ENCODE measurements at places on chromosomes 12 and 14.

- DNase-seq = no peak
Measured at GRCh38 chr12:16168078-16168477, 109.4 kb downstream of the SLC15A5 start.

GRCh38 chr14:85195872-85196477 lies 334.0 kb upstream of the FLRT2 start:
- DNase-seq = no peak

GRCh38 chr12:127383281-127383680 lies 883.7 kb upstream of the TMEM132C start:
- DNase-seq = no peak

GRCh38 chr14:43651896-43652295 lies 855.2 kb downstream of the FSCB start:
- no peak for DNase-seq

GRCh38 chr12:71744522-71745300 lies 10.0 kb upstream of the RAB21 start:
- DNase-seq = no peak

- no peak for DNase-seq
Measured at GRCh38 chr14:59458486-59458885, 6.7 kb downstream of the GPR135 start.

- no peak for DNase-seq
Measured at GRCh38 chr12:1302201-1302870, 292.0 kb downstream of the FBXL14 start.

DNA sequence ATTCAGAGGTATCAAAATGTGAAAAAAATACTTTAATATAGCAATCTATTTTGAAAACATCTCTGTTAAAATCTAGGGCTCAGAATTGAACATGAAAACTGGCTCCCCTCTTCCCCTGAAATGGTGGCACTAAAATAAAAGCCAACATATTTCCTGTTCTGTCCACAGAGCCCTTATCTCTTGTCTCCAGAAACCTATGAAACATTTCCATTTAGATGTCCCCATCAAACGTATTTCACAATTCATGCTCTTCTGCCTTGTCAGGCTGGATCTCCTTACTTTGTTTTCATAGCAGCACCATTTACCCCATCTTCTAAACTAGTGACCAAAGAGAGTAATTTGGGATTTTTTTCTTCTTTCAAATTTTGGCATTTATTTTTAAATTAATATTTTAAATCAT lies 42.4 kb downstream of the PDE3A start:
- DNase-seq = no peak

DNA sequence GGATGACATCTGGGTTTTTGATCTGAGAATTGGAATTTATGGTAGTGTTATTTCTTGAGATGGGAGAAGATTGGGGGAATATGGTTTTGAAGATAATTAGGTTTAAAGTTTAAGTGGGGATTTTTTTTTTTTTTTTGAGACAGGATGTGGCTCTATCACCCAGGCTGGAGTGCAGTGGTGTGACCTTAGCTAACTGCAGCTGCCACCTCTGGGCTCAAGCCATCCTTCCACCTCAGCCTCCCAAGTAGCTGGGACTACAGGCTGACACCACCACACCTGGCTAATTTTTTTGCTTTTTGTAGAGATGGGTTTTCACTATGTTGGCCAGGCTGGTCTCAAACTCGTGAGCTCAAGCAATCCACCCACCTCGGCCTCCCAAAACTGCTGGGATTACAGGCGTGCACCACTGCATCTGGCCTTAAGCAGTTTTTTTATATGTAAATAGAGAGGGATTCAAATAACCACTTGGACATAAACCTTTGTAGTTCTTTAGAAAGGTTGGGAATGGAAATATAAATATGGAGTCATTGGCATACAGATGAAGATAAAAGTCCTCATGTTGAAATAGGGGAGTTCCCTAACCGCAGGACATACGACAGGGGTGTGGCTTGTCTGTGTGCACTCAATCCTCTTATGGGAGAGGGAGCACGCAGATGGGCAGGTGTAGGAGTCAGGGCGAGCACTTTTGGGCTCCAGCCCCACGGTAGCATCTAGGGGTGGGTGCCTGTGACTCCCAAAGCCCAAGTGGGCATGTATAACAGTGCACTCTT lies 4.7 kb downstream of the LIN52 start:
- no peak for DNase-seq

GRCh38 chr12:65586796-65587195 lies 237.5 kb upstream of the HMGA2 start:
- DNase-seq = no peak

DNA sequence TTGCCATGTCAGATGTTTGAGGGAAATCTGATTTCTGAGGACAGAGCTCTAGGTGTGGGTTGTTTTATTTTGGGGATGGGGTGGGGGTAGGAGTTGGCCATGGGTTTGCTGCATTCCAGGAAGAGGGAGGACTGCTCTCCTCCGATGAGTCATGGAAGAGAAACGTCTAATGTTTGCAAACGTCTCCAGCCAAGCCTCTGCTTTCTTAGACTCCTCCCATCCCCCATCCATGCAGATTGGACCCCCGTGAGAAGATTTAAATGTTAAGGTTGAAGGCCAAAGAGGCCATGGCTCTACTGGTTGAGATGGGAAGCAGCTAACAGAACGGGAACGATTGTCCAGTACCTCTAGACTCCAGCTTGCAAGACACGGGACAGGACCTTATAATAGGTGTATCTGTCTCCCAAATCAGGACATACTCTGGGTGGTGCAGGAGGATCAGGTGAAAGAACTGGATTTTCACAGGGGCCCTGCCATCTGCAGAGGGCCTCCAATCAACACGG lies 11.4 kb upstream of the ATP2A2 start:
- DNase-seq = no peak

GRCh38 chr14:34628681-34629135 lies 1.2 kb downstream of the SNX6 start:
- no peak for DNase-seq

GRCh38 chr12:2382370-2383155 lies 329.8 kb downstream of the CACNA1C start:
- DNase-seq = no peak

DNA sequence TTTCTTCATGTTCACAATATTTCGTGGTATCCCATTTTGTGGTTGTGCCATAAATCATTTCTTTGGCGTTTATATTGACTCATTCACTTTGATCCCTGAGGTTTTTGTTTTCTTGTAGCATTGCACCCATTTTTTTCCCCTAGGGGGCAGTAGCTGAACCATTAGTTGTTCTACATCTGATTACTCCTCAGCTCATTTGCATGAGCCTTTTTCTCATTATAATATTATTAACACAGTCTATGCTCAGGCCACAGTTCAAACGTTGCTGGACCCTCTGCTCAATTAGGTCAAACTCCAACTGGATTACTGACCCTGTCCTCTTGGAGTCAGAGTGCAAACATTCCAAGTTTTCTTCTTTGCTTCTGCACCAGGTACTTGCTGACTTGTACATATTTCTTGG lies 475.4 kb upstream of the SEL1L start:
- DNase-seq = no peak

DNA sequence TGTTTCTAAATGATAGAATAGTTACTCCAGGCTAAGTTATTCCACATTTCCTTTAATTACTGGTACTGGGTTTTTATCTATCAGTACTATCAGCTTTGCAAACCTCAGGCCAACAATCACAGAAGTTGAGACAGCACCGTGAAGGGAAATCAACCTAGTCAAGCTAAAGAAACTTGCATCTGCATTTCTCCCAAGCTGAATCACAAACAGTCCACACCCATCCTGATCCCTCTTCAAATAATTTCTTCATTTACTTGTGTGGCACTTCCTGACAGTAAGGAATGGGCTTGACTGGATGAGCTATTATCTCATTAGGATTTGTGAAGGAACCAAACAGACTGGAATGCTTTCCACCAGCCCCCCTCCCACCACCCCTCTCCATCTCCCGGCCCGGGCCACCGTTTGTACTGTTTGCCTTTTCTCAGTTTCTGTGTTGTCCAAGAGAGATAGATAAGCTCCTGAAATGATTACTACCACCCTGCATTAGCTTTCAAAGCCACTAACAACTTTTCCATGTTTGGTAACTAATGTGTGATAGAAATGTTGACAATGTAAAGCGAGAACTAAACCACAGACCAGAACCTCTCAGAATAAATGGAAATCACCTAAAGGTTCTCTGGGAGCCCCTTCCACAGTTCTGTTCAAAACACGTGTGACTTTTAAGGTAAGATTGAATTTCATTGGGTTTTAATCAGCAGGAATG lies 236.3 kb downstream of the SLC25A21 start:
- DNase-seq = no peak

GRCh38 chr14:74609721-74610120 lies 2.3 kb downstream of the LTBP2 start:
- no peak for DNase-seq

DNA sequence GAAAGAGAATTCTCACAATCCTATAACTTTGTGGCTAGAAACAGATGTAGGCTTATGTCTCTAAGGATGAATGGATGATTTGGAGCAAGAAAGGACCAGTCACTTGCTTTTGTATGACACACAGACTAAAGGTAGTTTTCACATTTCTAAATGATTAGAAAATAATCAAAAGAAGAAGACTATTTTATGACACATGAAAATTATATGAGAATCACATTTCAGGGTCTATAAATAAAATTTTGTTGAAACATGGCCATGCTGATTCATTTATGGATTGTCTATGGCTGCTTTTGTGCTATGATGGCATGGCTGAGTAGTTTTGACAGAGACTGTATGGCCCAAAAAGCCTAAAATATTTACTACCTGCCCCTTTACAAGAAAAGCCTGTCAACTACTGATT lies 49.4 kb upstream of the FRMD6 start:
- no peak for DNase-seq

DNA sequence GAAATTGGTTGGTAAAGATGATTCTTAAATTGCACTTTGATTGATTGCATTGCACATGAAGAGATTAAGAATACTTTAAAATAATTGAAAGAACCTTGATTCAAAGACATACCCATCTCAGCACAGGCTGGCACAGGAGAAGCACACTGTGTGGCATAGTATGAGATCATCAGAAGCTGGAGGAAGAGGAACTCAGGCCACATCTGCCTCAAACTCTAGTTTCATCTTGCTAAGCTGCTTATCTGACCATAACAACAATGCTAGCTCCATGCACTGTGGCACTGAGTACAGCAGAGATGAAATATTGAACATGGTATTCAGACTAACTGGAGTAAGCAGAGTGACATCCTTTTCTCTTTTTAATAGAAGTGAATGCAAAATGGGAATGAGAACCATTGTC lies 99.1 kb downstream of the TBC1D30 start:
- no peak for DNase-seq

DNA sequence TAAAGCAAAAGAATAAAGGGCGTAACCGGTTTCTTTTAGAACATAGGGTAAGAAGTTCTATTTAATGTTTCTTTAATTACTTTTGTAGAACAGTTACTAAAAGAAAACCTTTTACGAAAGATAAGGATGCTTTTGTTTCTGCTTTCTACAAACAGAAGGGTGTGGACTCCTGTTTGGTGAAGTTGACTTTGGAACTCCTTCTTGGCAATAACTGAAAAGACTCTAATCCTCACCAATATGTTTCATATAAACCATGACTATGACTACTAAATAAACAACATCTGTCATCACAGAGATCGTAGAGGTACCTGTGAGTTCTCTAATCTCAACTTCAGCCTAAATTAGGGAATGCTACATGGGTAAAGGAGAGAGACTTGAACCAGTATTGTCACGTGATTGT lies 210.8 kb upstream of the FLRT2 start:
- DNase-seq = no peak

GRCh38 chr14:28763751-28764256 lies 2.8 kb upstream of the FOXG1 start:
- DNase-seq = no peak

GRCh38 chr14:34701808-34702207 lies 12.6 kb downstream of the CFL2 start:
- DNase-seq = no peak

DNA sequence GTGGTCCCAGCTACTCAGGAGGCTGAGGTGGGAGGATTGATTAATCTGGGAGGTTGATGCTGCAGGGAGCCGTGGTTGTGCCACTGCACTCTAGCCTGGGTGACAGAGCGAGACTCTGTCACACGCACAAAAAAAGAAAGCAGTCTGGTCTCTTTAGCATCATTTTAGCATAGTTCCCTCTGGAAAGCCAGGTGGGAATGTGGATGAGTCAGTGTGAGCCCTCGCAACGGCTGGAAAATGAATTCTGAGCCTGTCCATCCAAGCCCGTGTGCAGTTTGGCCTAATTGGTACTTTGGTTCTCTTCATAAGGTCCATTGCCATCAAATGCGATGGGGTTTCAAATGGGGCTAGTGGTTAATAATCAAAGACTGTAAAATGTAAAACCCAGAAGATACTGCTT lies 2.4 kb downstream of the MYL2 start:
- no peak for DNase-seq

DNA sequence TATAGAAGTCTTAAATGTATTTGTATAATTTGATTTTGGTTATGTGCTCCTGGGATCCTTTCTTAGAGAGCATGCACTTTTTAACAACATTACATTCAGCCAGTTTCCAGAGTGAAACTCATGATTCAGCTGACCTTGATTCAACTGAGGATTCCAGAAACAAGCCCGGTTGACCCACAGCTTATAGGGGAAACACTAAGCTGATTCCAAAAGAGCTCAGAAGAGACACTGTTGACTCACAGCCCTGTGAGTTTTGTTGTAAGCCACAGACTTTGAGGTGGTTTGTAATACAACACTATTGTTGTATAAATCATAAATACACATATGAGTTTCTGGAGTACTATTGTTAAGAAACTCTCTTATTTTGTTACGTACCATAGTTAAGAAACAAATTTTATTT lies 133.8 kb upstream of the MGAT4C start:
- DNase-seq = no peak

- no peak for DNase-seq
Measured at GRCh38 chr12:7951671-7952070, 15.7 kb upstream of the SLC2A3 start.

GRCh38 chr12:53977596-53978445 lies 3.1 kb upstream of the HOTAIR start:
- DNase-seq = no peak

DNA sequence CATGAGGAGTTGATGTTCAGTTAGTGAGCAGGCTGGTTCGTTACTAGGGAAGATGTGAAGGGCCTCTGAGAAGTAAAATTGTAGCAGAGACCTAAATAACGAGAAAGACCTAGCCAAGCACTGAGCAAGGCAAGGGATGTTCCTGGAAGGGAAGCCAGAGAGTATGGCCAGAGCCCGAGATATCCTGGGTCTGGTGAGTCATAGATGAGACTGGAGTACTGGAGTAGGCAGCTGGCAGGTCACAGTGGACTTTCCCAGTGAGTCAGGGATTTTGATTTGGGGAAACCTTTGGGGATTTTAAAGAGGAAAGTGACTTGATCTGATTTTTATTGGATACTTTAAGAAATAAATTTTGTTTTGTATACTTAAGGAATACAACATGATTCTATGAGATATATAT lies 369.0 kb downstream of the DIO2 start:
- DNase-seq = no peak

Measured in mesothelial cell of epicardium (in vitro differentiated cells).